ENCODE measurements at places on chromosomes 1 and 21.

- no peak for DNase-seq
These were observed 18.1 kb upstream of the ETS2 start for GRCh38 chr21:38787461-38788274.

- no peak for DNase-seq
These were observed 2.3 kb downstream of the H3-3A start for GRCh38 chr1:226064816-226065248.

GRCh38 chr1:2136386-2137235, 58.0 kb downstream of the FAAP20 start:
- DNase-seq, result peak; percentile 10

GRCh38 chr1:70754701-70755100, 292.9 kb downstream of the PTGER3 start:
- no peak for DNase-seq

GRCh38 chr21:42755031-42755665, 101.7 kb downstream of the PDE9A start:
- DNase-seq, result no peak

DNA sequence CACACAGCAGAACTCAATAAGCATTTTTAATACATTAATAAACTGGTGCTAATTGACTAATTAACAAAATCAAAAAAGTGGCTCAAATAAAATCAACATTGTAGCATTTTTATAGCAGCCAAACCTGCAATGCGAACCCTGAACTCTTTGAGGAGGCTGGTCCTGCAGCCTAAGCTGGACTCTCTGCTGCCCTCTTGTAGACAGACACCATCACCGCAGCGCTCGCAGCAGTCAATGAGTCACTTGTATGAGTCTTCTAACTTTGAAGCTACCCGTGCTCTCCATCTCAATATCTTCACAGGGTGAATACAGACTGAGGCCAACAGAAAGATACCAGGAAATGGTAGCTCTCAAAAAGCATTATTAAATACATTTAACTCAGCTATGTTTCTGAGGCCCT, 9.7 kb upstream of the KRTAP7-1 start:
- DNase-seq, result no peak

- DNase-seq, result no peak
These were observed 8.0 kb downstream of the MED8 start for GRCh38 chr1:43381612-43382011.

GRCh38 chr1:18531503-18531845, 50.7 kb downstream of the KLHDC7A start:
- no peak for DNase-seq

GRCh38 chr1:3863231-3863935, 6.1 kb downstream of the DFFB start:
- DNase-seq, result no peak

DNA sequence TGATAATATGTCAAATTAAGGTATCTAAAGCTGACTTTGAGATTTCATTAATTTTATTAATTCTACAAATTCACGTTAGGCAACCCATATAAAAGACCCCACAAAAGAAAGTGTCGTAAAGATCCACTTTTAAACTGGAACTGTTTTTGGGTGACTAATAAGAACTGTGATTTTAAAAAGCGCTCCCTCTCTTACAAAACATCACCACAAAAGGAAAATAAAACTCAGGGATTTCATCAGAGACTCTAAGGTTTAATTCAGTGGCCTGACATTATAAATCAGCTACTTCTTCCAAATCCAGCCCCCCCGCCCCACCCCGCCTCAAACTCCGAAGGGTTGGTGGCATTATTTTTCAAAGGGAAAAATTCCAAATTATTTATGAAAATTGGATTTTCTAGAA, 2.7 kb downstream of the COL24A1 start:
- DNase-seq, result no peak

DNA sequence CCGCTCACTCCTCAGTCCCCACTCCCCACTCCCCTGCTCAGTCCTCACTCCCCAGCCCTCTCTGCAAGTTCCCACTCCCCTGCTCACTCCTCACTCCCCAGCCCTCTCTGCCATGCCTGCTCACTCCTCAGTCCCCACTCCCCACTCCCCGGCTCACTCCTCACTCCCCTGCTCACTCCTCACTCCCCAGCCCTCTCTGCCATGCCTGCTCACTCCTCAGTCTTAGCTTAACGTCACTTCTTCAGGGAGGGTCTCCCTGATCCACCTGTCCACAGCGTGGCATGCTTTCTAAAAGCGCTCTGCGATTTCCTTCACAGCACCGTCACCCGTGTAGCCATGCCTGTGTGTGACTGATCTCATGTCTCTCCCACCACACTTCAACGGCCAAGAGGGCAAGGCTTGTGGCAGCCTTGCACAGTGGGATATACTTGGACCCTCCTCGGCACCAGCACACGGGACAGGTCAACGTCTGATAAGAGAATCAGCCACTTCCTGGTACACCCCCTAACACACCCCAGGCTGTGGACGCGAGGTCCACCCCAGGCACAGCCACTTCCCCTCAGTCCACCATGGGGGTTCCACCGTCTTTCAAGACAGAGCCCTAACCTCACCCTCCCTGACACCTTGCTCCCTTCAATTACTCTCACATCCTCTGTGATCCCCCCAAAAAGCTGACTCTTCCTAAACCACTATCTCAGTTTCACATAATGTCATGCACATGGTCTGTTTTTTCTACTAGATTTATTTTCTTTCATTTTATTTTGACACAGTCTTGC, 14.0 kb downstream of the PRDM15 start:
- no peak for DNase-seq

DNA sequence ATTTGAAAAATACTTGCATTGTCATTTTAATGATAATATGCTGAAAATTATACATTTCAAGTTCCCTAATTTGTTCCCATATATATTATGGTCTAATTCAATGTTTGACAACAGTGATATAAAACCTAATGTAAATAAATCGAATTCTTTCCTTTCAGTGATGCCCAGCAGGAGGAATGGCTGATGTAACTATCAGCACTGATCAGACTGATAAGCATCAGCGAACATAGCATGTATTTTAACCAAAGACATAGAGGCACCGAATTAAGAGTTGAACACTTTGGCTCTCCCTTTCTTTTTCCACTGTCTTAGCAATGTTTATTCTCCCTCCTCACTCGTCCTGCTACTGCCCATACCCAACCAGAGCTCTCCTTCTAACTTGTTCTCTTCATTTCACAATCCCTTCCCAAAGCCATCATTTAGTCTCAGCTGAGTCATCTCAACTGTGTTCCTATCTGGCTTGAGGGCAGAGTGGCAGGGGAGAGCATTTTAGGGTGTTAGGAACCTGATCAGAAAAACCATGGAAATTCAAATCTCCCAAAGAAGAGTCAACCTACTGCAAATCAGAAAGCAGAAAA, 58.8 kb upstream of the C1orf115 start:
- DNase-seq, result no peak

DNA sequence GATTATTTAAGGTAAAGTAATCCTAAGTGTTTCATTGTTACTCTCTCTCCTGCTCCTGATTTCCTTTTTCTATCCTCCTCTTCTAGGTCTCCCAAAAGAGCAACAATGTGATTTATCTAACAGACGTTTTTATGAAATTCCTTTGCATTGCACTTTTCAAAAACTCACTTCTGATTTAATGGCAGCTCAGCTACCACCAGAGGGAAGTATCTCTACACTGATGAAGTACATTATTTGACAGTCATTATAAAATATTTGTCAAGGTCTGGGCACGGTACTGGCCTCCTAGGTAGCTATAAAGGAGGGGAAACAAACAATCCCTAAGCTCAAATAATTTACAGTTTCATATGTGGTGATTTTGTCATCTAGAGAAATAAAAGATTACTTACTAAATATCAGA, 15.6 kb downstream of the TMPRSS15 start:
- DNase-seq, result no peak

DNA sequence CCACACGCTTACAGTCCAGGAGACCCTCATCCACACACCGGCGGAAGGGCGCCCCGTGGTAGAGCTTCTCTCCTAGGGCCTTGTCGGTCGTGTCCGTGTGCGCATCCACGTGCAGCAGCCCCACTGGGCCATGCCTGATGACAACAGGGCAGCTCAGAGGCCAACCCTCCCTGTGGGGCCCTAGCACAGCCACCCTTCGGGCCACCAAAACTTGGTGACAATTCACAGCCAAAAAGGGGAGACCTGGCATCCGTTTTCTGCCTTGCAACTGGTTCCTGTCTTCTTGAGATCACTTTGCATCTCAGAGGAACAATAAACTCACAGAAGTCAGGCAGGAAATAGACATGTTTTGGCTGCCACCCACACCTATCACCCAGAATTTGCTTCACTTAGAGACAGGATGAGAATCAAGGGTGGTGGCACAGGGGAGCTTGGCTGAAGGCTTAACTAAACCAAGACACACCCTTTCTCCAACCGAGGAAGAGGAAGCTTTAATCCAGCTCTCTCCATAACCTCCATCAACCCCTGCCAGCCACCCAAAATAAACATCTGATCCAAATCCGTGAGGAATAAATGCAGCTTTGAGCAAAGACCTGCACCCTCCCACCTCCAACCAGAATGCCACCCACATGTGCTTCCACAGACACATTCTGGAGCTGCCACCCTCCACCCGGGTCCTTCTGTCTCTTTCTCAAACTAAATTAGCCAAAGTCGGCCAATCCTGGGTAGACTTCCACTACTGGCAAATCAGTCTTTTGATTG, 5.7 kb downstream of the AGMAT start:
- DNase-seq, result no peak

GRCh38 chr1:227333423-227333822, 15.1 kb upstream of the CDC42BPA start:
- no peak for DNase-seq

- DNase-seq, result no peak
These were observed 14.2 kb upstream of the KANK4 start for GRCh38 chr1:62333441-62333840.

GRCh38 chr1:52511851-52512615, 40.9 kb downstream of the TUT4 start:
- no peak for DNase-seq

GRCh38 chr1:41560496-41560895, 76.0 kb upstream of the EDN2 start:
- no peak for DNase-seq

DNA sequence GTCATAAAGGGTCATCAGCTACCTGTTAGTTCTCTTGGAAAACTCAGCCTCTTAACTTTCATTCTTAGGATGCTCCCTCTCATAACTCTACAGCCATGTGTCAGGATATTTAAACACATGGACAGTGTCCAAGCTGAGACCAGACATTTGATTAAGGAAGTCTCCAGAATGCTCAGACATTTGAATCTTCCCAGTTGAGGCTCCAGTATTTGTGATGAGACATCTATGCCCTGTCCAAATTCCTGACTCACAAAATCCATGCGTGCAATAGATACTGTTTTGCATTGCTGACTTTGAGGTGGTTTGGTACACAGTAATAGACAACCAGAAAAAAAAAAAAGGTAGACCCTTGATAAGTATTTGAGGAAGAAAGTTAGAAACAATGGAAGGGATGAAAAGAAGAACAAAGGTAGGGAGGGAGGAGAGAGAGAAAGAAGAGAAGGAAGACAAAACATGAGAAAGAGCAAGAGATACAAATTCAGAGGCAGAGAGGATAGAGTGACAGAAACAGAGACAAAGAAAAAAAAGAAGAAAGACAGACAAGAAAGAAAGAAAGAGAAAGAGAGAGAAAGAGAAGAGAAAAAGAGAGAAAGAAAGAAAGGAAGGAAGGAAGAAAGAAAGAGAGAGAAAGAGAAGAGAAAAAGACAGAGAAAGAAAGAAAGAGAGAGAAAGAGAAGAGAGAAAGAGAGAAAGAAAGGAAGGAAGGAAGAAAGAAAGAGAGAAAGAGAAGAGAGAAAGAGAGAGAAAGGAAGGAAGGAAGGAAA, 275.5 kb upstream of the PRMT6 start:
- no peak for DNase-seq

DNA sequence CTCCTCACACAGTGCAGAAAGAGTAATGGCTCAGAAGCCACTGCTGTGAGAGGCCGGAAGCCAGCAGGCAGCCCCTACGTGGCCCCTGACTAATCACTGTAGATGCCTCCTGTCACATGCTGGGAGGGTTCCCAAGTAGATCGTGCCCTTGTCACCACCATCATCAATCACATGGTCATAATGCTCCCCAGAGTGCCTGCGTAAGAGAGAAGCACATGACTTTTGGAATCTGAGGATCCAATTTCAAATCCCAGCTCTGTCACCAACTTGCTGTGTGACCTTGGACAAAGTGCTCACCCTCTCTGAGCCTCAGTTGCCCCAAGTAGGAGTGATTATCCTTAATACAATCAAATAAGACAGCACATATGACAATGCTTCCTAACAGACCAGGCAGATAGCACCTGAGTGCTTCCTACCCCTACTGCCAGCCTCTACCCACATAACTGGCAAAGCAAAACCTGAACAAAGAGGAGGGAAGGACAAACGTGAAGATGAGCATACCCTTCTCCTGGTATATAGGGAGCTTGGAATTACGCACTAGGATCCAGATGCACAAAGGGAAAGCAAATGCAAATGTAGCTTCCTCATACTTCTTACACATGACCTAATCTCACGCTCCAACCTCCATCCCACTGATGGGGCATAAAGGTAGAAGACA, 65.7 kb downstream of the SDC3 start:
- DNase-seq, result no peak

- DNase-seq, result no peak
These were observed 990.3 kb downstream of the PLA2G4A start for GRCh38 chr1:187819086-187819485.

DNA sequence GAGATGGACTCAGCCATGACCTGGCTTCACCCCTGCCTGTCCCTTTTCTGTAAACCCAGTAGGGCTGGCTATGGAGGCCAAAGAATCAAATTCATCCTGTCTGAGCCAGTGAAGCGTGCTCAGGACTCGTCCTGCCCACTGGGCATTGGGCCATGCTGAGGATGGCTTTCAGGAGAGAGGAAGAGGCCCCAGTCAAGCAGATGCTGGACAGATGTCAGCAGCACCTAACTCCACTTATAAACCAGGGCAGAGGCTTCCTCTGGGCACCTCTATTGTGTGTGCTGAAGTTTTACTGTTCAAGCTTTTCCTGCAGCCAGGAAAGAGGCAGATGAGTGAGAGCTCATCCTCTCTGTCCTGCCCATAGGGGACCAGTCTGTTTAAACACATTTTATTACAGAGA, 97.4 kb upstream of the GCLM start:
- no peak for DNase-seq

DNA sequence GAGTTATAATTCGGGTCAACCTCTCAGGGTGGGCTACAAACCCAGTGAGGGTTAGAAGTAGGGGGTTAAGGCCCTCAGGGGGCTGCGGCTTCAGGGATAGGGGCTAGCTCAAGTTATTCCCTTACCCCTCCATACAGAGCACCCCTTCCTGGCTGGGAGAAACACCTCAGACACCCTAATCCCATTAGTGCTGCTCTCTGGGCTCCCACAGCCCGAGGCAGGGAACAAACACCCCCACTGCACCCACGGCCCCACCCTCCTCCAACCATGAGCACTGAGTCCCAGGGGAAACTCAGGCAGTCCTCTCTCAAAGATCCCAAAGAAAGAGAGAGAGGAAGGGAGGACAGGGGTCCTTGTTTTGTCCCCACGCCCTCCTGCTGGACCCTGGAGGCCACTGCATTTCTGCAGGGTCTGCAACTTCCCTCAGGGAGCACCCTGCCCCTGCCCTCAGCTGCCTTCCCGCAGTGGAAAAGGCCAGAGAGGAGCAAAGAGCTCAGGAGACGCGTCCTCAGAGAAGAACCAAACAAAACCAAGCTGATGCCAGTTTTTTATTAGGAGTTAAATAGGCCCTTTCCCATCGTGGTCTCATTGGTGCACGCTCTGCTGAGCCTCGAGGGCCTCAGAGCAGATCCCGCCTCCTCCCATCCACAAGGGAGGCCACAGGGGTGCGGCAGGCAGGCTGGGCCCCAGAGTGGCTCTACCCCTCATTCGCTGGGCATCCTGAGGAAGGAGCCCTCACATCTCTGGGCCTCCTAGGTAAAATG, 1.4 kb upstream of the S100A4 start:
- DNase-seq, result no peak

GRCh38 chr1:40657046-40657445, 8.4 kb downstream of the RIMS3 start:
- DNase-seq, result no peak

All from left ventricle myocardium inferior (tissue), 1 donor.